NCI-H510A (cell line): ENCODE measurements at places on chromosomes 2 and 18.

- DNase-seq = no peak
These were observed 3.1 kb upstream of the TCF23 start for GRCh38 chr2:27145682-27146081.

DNA sequence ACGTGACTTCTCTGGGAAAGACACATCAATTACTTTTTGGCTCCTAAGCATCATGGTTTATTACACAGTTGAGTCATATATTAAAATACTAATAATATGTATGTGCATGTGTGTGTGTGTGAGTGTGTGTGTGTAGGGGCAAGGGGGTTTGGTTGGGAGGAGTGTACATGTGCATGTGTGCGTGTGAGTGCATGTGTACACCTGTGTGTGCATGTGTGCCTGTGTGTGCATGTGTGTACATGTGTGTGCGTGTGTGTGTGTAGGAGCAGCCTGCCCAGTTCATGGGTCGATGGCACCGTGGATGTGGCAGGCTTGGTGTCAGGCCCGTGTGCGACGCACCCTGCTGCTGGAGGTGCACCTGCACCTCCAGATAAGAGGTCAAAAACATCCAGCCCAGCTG, 99.0 kb upstream of the SNTG2 start:
- DNase-seq = no peak

DNA sequence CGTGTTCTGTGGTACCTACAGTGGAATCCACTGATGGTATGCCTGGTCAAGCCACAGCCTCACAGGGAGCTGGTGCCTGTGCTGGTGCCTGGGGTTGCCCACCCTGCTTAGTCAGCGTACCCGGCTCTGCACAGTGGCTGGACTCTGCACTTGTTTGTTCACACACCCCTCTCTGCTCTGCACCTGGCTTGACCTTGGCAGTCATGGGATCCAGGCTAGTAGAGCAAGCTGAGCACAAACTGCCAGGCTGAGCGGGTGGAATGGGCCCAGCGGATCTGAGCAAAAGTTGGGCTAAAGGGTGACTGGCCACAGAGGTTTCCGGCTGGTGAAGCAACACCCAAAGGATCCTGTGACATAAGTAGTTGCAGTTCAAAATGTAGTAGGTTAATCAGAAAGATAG, 163.5 kb downstream of the CDH19 start:
- no peak for DNase-seq

DNA sequence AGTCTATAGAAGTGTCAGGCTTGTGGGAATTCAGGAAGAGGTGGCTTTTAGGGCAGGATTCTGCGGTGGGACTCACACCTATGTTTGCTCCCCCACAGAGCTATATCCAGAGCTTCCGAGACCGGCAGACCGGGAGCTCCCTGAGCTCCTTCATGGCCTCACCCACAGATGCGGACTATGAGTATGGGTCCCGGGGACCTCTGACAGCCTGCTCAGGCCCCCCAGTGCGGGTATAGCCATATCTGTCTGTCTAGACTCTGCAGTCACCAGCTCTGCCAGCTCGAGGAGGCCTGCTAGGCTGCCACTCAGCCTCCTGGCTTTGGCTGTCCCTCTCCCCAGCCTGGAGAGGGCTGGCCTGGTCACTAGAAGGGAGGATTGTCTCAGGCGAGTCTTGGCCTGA, 5.8 kb downstream of the TMEM198 start:
- no peak for DNase-seq

- DNase-seq = no peak
These were observed 613.9 kb downstream of the IRS1 start for GRCh38 chr2:226185616-226186211.

DNA sequence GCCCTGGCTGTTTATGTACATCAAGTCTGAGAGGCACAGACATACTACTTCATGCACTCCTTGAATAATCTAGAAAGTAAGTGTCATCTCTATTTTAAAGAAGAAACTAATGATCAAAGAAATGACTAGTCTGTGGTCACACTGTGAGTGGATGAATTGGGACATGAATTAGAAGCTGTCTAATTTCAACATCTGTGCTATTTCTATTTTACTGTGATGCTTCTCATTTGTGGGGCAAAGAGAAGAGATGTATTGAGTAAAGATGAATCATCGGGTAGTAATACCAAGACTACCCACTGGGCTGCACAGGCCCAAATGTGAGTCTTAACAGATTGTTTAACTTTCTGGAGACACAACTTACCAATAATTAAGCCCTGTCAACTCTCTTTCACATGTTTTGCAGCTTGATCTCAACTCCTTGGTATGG, 42.4 kb upstream of the MTIF2 start:
- DNase-seq = no peak

DNA sequence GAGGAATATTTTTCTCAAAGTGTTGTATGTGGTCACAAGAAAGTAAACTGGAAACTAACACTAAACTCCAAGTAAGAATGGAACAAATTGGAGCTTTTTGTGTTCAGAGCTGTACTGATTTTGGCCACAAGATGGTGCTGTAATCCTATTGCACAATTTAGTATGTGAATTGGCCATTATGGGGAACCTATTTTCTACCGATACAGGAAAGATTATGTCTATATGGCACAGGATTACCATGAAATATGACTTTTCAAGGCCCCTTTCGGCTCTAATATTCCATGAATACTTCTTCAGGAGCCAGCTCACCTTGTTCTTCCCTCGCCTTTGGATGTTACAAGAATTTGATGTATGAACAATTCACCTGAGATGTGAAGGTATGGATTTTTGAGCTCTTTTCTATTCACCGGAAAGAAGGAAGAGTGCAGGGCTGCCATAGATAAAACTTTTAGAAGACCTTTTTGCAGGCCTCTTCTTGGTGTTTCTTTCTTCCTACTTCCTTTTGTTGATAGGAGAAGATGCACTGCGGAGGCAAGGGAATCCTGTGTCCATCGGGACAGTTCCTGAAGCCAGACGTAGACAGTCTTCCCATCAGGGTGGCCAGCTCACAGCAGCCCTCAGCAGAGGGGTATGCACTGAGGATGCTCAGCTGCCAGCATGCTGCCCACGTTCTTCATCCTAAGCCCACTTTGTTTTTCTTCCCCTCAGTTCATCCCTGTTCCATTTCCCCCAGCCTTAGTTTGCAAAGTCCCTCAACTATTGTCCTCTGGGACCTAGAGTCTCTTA, 13.3 kb downstream of the MRPL44 start:
- DNase-seq = no peak

DNA sequence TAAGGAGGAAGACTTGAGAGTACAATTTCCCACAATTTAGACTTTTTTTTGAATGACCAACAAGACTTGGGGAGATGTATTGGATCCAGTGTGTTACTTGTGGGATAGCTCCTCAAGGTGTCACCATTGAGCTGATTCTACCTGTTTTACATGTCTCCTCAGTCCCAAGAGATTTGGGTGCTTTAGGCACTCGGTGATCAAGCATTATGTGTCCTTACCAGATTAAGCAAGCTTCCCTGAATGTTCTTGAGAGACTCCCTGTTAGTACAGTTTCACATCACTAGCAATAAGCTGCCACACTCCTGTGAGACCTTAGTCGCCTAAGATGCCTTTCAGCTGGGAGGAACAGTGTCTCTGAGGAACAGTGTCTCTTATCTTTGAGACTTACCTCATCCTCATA, 384.3 kb upstream of the SYT4 start:
- no peak for DNase-seq
